ENCODE measurements at places on chromosomes 4 and X.

DNA sequence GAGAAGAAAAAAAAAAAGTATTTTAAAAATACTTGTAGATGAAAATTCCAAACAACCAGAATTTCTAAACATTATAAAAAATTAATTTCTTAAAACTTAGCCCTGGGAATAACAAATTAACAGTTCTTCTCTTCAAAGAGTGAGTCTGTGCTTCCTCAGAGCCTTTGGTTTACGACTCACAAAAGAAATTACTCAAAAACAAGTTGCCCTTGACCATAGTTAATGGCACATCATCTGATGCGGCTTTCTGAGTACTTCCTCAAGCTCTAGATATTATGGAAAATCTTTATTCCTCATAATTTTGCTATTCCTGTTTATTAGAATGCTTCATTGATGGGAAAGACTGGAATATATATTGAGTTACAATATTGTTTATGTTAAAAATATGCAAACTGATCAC is 23.7 kb downstream of the TAPT1 start:
- DNase-seq = no peak

DNA sequence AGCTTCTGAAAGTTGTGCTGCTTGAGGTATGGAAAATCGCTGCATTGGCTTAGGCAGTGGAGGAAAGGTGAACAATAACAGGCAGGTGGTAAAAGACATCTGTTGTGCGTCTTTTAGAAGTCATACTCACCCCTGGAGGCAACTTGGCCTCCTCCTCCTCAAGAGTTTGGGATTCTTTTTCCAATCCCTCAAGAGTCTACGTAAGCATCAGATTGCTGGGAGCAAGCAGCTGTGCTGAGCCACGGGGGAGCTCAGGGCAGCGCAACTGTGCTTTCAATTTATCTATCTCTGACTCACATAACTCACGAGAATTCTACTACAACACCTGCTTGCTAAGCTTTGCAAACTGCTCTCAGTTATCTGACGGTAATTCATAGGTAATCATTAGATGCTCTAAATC is 6.4 kb upstream of the RBMX2 start:
- no peak for DNase-seq

DNA sequence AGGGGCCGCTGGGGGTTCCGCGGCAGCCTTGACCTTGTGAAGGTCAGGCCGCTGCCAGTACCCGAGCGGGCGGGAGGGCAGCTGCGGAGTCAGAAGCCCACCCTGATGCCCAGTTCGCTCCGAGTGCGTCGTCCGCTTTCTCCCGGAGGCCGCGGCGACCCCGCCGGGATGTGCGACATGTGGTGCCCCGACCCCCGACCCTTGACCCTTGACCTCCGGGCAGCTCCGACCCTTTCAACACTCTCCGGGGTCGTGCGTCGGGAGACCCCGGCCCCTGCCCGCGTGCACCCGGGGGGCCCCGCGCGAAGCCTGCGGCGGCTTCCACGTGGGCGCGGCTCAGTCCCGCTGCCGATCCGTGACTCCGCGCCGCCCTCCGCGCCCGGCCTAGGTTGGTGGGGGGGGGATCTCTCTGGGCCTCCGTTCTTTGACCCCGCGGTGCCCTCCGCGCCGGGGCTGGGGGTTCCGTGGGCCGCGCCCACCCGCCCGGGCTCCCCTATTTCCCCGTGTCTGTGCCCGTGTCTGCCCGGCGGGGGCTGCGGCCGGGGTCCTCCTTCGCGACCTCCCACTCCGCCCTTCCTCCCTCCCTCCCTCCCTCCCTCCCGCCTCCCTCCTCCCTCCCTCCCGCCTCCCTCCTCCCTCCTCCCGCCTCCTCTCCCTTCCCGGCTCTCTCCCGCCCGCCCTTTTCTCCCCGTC is 609 bp upstream of the SLC25A6 start:
- DNase-seq = peak; percentile 54

GRCh38 chrX:13220916-13221315 is 98.9 kb downstream of the ATXN3L start:
- DNase-seq = peak; percentile 33

DNA sequence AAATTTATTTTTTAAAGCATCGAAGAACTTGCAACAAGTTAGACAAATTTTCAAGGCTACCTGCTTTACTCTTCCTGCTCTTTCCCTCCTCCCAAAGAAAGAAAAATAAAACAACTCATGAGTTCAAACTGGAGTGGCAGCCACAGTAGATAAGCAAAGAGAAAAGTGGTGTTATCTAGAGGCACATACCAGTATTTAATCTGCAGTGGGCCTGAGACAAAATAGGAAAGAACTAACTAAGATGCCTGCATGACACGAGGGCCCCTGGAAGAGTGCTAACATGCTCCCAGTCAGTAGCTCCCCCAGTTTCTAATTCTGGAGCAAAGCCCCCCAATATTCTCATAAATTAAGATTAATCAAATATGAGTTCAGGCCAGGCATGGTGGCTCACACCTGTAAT is 7.9 kb downstream of the ARL9 start:
- no peak for DNase-seq

DNA sequence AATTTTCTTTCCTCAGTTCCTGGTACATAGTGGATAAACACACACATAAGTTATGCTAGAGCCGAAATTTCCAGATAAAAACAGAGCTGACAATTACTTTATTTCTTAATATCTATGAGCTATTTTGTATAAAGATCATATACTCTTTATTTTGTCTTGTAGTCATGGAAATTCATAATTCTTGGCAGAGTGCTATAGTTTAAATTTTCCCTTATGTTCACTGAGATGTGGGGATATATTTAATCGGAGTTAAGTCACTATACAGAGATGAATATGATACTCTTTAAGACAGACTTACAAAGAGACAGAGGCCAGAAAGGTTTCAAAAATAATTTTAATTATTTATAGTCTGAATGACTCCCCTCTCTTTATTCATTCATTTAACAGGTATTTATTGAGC is 89.7 kb downstream of the PPEF1 start:
- no peak for DNase-seq

- DNase-seq = no peak
These were observed 2.0 kb downstream of the BMPR1B start for GRCh38 chr4:94759767-94760211.

- DNase-seq = no peak
These were observed 166.2 kb upstream of the FGF13 start for GRCh38 chrX:138877746-138878145.

DNA sequence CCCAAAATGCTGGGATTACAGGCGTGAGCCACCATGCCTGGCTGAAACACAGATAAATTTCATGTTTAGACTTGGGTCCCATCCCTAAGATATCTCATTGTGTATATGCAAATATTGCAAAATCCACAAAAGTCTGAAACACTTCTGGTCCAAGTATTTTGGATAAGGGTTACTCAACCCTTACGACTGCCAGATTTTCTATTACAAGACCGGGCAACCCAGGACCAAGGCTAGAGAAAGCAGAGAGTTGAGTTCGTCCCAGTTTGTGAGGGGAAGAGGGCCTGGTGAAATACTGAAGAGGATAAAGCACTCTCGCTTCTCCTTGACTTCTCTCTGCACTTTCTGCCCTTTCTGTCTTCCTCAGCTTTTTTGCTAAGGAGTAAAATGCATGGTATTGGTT is 34.5 kb downstream of the ZFX start:
- DNase-seq = no peak

DNA sequence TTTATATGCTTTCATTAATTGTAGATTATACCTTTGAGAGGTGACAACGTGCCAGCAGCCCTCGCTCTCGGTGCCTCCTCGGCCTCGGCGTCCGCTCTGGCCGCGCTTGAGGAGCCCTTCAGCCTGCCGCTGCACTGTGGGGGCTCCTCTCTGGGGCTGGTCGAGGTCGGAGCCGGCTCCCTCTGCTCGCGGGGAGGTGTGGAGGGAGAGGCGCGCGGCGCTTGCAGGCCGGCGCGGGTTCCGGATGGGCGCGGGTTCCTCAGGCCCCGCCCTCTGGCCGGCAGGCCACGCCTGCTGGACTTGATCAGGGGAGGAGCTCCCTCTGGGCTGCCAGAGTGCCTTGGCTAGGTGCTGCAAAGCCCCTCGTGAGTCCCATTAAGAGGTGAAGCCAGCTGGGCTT is 321.1 kb upstream of the PCDH18 start:
- no peak for DNase-seq

- DNase-seq = peak; percentile 39
These were observed 20.9 kb upstream of the IQCM start for GRCh38 chr4:149836546-149836945.

GRCh38 chr4:24783506-24783905 is 11.9 kb upstream of the SOD3 start:
- DNase-seq = no peak

DNA sequence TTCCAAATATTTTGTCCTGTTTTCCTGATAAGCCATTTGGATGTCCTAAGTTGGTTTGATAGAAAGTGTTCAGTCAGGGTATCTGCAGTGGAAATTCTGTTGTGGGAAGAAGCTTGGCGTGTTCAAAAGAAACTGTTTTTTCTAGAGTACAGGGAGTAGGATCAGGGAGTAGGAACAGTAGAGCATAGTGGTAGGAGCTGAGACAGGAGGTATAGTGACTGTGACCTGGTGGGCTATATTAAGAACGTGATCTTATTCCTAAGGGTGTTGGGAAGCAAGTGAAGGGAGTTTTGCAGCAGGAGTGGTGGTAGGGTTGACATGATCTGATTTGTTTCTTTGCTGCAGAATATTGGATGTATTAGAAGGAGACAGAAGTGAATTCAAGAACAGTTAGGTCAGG is 348.2 kb downstream of the BMPR1B start:
- no peak for DNase-seq

GRCh38 chr4:110877778-110878370 is 255.0 kb upstream of the PITX2 start:
- no peak for DNase-seq

DNA sequence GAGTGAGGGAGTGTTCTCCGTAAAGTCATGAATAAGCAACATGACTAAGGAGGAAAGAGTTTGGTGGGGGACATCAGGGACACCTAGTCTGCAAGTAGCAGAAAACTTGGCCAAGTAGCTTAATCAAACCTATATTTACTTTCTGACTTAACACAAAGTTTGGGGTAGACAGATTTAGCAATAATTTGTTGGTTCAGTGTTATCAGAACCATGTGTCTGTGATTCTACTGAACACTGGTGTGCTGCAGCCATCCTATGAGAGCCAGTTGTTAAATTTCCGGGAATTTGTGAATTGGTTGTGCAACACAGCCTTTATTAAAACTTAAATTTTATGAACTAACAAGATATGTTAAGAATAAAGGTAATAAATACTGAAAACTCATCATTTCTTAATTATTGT is 469.3 kb downstream of the C4orf33 start:
- no peak for DNase-seq

DNA sequence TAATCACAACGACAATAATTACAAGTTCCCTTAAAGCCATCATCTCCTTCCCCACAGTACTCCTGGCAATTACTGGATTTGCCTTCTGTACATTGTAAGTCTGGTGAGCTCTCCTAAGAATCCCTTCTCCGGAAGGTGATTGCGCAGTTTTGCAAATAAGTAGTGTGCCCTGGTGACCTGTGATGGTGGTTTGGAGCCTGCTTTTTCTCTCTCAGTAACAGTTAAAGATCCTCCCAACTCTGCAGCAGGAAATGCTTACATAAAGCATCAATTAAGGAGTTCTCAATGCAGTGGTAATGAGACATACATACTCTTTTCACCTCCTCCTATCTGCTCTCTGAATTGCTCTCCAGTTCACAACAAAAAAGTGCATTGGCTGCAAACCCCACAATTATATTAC is 159.7 kb downstream of the SH2D1A start:
- no peak for DNase-seq

DNA sequence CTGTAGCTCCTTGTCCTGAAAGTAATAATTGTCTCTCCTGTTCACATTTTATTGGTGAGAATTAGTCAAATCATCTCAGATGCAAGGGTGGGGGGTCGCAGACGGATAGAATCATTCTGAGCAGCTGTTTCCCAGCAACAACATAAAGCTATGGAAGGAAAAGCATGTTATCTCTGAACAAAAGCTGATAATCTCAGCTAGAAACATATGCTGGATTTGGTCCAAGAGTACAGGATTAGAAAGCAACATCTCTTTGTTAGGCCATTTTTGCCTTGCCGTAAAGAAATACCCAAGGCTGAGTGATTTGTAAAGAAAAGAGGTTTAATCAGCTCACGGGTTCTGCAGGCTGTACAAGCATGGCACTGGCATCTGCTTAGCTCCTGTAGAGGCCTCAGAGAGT is 472.8 kb upstream of the BOD1L1 start:
- DNase-seq = no peak

DNA sequence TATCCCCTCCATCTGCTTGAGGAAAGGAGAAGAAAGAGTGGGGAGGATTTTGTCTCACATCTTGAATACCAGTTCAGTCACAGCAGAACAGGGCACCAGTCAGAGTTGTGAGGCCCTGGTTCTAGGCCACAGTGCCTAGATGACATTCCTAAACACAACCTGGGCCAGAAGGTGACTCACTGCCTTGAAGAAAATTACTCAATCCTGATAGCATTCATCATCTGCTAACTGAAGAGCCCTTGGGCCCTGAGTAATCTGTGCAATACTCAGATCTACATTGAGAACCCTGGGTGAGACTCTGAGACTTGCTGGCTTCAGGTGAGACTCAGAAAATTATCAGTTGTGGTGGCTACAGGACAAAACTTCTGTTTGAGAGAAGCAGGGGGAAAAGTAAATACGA is 20.5 kb upstream of the PRR32 start:
- no peak for DNase-seq

DNA sequence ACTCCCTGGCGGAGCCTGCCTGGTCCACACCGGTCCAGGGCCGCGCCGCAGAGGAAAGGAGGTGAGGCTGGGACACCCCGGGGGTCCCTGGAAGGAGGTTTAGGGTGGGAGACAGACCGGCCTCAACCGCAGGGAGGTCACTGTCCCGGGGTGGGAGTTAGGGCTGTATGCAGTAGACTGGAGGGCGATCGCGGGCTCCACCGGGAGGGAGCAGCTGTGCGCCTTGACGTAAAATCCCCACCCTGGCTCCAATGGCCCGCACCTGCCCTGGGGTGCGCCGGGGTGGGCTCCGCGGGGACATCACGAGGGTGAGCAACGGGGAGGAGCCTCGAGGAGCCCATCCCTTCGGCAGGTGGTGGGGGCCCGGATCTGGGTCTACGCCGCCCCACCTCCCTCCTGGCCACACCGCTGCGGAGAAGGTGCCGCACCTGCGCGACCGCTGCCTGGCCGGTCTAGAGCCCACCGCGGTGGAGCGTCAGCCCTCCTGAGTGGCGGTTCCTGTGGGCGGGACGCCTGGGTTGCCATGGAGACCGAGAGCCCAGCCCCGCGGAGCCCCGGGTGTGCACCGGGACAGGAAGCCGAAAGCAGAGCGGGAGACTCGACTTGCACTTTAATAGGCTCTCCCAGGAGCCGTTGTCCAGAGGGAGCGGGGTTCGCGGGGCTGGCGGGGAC is 105.1 kb downstream of the ADRA2C start:
- DNase-seq = no peak

DNA sequence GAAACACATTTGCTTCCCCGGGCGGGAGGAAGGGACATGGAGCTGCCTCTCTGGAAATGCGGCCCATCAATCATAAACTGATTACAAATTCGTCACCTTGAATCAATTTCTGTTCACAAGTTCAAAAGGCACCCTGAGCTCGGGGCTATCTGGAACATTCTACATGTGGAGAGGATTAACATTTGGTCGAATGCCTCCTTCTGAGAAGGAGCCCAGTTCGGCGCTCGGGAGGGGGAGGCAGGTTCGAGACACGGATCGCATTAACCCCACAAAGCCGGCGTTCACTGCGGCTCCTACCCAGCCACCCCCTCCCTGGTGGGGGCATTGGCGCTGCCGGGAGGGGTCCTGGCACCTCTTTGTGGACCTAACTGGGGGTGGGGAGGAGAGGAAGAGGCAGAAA is 108.0 kb downstream of the CPZ start:
- DNase-seq = no peak

- peak; percentile 10 for DNase-seq
These were observed at the start of gene SCML2 for GRCh38 chrX:18354369-18355223. Gene SCML2 (minus strand): TSS chrX:18354688. CDS start chrX:18334071, 20,617 bp downstream.

- DNase-seq = no peak
These were observed 49.0 kb upstream of the TRPC3 start for GRCh38 chr4:122000849-122001248.
